ENCODE measurements at places on chromosomes 3 and 15. TPM values are rescaled to one million over a fixed set of nuclear protein-coding genes. Genes with fewer than 3 reads are reported as not detected.

The KIF23 gene
- 60.5 TPM for total RNA-seq

DNA sequence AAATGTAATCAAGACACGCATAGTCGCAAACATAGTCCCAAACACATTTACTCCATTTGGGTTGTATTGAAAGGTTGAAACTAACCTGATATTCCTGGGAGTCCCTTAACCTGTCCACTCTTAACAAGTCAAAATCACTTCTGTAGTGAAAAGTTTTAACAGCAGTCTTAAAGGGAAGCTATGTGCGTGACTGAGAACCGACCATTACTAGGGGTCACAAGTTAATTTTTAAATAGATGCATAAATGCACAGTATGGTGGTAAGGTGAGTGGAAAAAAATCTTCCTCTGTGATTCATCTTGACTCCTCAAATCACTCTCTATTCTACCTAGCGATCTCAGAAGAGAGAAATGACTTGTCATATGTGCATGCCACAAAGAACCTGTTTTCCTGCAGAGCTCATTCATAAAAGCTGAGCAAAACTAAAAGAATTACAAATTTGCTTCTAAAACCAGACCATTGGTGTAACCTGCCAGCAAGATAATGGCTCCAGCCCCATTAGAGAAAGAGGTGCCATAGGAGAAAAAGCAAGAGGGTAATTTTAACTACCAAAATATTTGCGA, 4.8 kb downstream of the GPR15 start:
- DNase-seq = no peak

DNA sequence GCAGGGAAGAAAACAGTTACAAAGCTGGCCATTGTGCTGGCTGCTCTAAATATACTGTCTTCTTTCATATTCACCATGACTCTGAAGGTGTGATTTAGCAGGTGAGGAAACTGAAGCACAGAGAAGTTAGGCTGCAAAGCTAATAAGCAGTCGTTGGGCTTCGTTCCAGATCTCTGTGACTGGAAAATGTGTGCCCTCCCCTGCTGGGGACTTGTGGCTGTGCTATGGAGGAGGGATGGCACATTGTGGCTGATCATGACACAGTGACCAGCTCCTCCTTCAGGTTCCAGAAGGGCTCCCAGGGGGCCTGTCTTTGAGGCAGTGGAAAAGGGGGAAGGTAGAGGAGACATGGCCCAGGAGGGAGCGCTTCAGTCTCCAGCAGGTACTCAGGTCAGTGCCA, 19.2 kb downstream of the PXK start:
- no peak for DNase-seq

- no peak for DNase-seq
Measured at GRCh38 chr3:72144773-72145505, 360.0 kb upstream of the PROK2 start.

DNA sequence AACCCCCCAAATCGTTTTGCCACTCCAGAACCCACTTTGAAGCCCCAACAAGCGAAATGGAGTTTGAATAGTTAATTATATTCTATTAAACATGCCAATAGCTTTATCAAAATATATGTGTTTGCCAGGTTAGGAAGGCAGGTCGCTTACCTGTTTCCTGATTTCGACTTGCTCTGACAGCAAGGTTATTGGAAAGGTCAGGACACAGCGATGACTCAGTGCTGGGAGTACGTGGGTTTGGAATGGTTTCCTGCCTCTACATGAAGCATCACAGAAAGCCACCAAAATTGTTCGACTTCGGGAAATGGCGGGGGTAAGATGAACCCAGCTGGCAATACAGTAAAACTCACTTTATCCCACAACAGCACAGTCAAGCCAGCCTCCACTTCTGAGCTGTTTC, 135.6 kb upstream of the ABI3BP start:
- no peak for DNase-seq

The CCR3 gene
- total RNA-seq = not detected

The LTF gene
- not detected for total RNA-seq

DNA sequence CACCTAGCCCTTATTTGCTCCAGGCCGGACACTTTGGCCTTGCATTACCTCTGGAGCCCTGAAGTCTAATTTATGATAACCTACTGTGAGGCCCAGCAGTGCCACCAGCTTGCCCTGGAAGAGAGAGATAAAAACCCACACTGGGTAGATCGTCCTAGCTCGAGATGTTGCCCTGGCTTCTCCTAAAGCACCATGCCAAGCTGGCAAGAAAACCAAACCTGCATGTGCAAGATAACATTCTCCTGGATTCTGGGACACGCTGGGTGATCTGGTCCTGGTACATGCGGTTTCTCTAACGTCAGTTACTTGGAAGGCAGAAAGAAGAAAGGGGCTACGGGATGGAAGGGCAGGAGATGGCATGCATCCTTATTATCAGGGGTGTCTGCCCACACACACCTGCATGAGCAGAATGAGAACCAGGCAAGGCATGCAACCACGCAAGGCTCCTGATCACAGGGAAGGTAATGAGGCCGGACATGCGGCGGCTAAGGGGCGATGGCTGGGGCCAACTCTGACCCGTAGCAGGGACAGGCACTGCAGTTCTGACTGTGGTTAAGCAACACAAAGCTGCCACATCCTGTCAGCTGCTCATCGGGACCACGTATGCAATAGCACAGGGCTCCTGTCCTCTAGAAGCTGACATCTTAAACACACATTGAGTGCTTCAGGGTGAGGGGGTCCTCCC, 73.0 kb downstream of the OXNAD1 start:
- peak; percentile 69 for DNase-seq

DNA sequence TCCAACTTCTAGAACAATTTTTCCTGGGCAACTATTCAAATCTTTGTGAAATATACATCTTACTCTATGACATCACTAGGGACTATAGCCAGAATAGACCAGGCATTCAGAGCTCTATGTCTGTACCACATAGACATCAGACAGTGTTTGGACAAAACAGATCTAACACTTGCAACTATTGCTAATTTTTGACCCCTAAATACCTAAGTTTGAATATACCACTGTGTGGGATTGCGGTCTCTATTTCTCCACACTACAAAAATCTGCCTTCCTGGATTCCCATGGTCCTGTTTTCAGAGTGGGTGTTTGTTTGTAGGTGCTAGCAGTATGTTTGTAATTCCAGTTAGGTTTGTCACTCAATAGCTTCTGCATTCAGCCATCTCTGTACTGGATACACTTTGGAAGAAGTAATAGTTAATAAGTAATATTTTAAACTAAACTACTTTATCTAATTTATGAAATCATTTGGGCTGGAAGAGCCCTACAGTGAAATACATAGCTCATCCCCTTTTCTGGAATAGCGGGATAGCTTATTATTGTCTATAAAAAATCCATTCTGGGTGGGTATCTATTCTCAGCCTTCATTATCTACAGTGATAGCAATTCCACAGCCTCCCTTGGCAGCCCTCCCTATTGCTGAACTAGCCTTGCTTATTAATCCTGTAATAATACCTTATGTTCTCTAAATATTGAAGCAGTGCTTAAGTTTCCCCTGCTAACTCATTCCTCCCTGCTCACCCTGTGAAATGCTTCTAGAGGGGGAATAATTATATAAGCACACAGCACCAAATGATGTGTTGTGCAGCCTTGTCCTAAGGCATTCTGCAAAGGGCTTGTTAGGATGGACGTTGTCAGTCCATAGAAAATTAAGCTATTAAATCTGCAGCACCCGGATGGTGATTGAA, 49.4 kb downstream of the RBMS3 start:
- DNase-seq = peak; percentile 42

GRCh38 chr15:47870956-47871625, 153.8 kb downstream of the SEMA6D start:
- peak; percentile 65 for DNase-seq

The NANOGP8 gene
- 0.32 TPM for total RNA-seq

- no peak for DNase-seq
Measured at GRCh38 chr3:47113669-47114365, 50.1 kb downstream of the SETD2 start.

DNA sequence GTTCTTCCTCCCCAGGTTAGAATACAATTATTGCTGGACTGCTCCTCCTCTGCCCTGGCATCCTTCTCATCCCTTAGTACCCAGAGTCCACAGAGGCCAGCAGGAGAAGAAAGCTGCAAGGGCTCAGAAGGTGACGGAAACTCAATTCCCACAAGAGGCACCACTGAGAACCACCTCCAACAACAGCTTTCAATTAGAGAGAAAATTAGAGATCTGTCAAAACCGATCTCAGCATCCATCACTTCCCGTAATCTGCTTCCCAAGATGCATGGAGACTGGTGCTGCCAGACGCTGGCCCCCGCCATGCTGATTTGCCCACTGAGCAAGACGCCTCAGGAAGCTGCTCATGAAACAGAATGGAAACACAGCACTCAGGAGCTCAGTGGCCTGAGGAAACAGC, 135.0 kb upstream of the PRICKLE2 start:
- no peak for DNase-seq

GRCh38 chr3:152964911-152965609, 130.1 kb downstream of the P2RY1 start:
- no peak for DNase-seq

The ZNF774 gene
- 1.7 TPM for total RNA-seq

- peak; percentile 87 for DNase-seq
Measured at GRCh38 chr3:58998476-58999117, 51.2 kb downstream of the CFAP20DC start.

- DNase-seq = no peak
Measured at GRCh38 chr3:89795506-89795905, 688.1 kb downstream of the EPHA3 start.

GRCh38 chr15:91384189-91384730, 284.2 kb downstream of the SV2B start:
- DNase-seq = no peak

- no peak for DNase-seq
Measured at GRCh38 chr15:85651548-85651947, 143.2 kb downstream of the KLHL25 start.

DNA sequence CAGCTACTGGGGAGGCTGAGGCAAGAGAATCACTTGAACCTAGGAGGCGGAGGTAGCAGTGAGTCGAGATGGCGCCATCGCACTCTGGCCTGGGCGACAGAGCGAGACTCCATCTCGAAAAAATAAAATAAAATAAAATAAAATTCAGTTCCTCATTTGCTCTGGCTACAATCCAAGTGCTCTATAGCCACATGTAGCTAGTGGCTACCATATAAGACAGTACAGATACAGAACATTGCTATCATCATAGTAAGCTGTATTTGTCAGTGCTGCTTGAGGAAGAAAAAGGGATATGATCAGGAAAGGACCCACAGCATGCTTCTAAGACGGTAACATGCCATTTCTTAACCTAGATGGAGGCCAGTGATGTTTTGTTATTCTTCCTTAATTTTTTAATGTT, 88.7 kb upstream of the CDAN1 start:
- no peak for DNase-seq

Measured in fibroblast of villous mesenchyme (primary cell).